Stimulated activated CD4-positive, alpha-beta T cell treated with anti-CD3 and anti-CD28 coated beads, Interleukin-15, amount 100 ng/mL, for 48 hours (primary cell): ENCODE measurements at places on chromosomes 7 and 10.

DNA sequence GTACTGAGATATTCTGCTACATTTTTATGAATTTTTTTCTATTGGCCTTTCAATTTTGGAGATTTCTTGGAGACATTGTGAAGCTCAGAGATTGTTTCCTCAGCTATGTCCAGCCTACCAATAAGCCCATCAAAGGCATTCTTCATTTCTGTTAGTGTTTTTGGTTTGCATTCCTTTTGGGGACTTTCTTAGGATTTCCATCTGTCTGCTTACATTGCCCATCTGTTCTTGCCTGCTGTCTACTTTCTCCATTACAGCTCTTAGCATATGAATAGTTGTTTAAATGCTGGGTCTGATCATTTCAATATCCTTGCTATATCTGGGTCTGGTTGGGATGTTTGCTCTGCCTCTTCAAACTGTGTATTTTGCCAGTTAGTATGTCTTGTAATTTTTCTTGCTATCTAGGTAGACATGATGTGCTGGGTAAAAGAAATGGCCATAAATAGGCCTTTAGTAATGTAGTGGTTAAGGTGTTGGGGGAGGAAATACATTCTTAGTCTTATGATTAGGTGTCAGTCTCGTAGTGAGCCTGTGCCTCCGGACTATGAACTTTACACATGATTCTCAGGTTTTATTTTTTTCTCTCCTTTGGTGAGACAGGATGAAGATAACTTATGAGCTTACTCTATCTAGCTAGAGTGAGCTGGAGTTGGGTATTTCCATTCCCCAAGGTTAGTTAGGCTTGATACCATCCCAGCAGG is 32.6 kb upstream of the NME8 start:
- no peak for DNase-seq

GRCh38 chr7:85396676-85397075 is 209.8 kb upstream of the SEMA3D start:
- DNase-seq, result no peak

DNA sequence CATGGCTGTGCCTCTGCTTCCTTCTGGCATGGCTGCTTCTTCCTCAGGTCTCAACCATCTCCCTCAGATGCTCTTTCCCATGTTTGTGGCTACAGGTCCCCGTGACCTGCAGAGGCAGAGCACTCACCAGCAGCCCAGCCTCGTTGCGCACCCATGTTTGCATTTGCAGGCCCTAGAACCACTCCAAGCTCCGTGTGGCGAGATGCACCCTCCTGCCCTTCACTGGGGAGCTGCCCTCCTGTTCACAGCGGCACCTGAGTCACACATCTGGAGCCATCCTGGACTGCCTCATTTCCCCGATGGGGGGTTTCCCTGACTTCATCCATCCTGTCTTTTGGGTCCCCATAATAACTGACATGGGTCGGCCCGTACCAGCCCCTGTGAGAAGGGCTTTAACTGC is 35.9 kb downstream of the EGFR start:
- no peak for DNase-seq

DNA sequence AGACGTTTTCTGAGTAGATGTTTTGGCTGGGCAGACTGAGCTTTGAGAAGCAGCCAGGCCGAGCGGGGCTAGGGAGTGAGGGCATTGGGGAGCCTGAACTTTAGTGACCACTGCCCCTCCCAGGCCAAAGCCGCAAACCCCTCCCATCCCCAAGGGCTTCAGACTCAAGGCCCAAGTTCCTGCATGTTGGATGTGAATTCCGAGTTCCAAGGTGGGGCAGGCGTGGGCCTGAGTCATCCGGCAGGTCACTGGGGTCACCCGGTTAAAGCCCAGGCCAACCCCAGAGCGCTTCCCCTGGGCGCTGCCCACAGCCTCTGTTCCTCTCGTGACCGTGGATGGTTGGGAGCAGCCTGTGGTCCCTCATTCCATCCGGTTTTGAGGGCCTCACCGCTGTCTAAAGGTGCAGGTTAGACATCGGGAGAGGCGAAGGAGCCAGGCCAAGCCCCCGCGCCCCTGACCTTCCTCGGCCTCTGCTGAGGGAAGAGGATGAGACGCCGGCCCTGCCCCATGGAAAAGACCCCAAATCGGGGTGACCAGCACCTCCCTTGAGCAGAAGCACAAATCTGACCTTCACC is 6.9 kb upstream of the PDGFA start:
- no peak for DNase-seq

- DNase-seq, result no peak
Measured at GRCh38 chr10:126842836-126843235, 62.4 kb upstream of the DOCK1 start.

- DNase-seq, result no peak
Measured at GRCh38 chr7:3064067-3064466, 20.4 kb upstream of the CARD11 start.

DNA sequence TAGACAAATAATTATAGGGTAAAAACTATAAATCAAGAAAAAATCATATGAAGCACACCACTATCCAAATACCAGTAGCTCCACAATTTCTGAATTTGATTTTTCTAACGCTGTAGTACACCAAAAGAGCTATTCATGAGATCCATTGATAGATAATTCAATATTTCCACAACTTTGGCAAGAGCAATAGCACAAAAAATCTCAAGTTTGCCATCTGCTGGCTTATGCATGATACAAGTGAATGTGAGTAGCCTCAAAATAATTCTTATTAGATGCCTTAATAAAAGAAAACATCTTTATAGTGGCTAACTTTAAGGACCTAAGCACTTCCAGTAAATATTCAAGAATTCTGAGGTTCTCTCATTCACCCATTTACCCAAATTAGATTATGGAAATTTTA is 2.2 kb upstream of the TMEM196 start:
- no peak for DNase-seq

DNA sequence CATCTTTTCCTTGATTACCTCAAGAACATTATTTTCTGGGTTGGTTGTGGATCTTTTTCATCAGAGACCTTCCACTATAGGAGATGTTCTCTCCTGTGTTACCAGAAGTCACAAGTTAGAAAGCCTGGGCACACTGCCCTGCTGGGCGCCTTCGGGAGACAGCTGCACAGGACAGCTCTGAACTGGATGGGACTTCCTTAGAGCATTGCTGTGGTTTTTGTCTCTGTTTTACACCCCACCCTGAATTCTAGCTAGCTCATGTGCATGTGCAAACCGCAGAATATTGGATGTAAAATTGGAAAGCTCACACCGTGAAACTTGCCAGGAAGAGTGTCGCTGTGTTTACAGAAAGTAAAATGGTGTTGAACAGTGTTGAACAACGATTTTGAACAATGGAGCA is 54.4 kb upstream of the SEC61G start:
- no peak for DNase-seq

DNA sequence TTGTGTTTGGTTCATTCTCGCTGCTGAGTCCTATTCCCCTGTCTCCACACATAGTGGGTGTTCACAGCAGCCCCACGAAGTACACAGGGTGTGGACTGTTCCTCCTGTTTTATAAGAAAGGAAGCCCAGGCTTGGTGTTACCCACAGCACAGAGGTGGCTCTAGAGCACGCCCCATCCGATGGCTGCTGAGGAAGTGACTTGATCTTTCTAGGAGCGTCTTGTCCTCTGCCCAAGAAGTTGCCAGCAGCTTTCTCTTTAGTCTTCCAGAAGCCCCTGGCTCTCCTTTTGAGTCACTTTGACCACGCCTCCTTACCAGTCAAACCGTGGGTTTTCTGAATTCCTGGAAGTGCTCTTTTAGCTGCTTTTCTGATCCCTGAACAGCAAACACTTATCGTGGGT is 94.0 kb downstream of the GRK5 start:
- DNase-seq, result peak; percentile 68

GRCh38 chr7:147659036-147659995 is 931.2 kb upstream of the C7orf33 start:
- DNase-seq, result no peak

GRCh38 chr10:22824520-22824919 is 103.3 kb upstream of the ARMC3 start:
- no peak for DNase-seq

GRCh38 chr7:28041508-28042314 is 138.9 kb downstream of the JAZF1 start:
- DNase-seq, result no peak

DNA sequence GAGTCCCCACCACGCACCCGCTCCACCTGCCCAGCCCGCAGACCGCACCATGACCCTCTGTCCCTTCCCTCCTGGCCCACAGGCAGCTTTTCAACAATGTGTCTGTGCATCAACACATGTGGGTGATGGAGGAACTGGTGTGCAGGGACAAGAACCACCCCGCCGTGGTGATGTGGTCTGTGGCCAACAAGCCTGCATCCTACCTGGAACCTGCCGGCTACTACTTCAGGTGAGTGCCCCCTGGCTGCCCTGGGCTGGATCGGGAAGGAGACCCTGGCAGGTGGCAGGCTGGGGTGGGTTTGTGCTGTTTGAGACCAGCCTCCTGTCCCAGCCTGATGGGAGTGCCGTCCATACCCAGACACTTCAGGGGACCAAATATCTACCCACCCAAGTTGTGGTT is 69.6 kb downstream of the ZNF727 start:
- DNase-seq, result no peak

- no peak for DNase-seq
Measured at GRCh38 chr10:30736685-30737232, 107.2 kb upstream of the LYZL2 start.

DNA sequence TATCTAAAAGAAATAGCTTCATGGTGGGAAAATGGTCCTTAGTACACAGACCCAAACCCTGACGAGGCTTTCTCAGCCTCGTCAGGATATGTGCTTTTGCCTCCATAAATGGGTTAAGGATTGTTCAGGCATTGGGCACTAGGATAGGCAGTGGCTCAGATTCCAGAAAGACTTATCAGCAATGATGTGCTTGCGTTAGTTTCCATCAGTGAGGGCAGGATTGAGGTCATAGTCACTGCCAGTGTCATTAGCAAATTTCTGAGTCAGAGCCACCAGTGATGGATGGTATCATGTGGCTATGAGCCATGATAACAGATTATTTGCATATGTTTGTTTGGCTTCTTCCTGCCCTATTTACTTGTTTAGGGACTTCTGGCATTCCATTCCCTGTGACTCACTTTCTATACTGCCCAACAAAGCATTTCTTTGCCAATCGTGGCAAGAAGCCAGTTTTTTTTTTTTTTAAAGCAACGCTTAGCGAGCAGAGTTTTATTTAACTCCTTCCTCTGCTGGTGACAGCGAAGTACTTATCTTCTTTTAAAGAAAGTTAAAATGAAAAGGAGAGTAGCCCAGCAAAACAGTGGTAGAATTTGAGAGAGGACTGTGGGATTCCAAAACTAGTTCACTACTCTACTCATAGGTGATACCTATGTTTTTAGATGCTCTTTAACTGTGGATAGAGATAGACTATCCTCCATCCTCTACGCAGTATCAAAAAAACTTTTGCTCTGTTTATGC is 44.4 kb downstream of the MYPN start:
- DNase-seq, result no peak

DNA sequence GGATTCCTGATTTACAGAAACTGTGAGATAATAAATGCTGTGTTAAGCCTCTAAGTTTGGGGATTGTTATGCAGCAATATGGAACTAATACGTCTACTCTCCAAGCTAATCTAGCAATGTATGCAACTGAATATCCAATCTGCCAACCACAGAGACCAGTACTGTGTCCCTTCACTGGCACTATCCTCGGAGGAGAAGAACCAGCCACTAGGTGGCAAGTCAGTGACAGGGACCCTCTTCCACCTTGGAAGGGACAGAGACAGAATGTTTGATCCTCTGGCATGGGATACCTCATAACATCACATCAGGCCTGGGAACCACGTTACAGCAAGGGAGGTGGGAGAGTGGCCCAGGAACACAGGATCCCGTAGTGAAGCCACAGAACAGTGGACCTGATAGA is 96.4 kb downstream of the CREM start:
- DNase-seq, result no peak

DNA sequence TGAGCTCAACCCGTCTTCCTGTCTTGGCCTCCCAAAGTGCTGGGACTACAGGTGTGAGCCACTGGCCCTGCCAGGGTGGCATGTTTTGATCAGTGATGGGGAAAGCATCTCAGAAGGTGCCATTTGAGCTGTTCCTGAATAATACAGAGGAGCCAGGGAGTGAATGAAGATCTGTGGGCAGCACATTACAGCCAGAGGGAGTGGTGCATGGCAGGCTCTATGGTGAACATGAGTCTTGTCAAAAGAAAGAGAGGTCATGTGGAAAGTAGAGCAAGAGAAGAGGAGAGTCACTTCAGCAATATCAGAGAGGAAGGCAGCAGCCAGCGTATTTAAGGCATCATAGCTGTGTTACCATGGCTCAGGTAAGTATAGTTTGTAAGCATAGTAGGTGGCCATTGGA is 275.7 kb upstream of the LRGUK start:
- no peak for DNase-seq

- DNase-seq, result no peak
Measured at GRCh38 chr10:125797994-125798662, 22.5 kb upstream of the MMP21 start.

DNA sequence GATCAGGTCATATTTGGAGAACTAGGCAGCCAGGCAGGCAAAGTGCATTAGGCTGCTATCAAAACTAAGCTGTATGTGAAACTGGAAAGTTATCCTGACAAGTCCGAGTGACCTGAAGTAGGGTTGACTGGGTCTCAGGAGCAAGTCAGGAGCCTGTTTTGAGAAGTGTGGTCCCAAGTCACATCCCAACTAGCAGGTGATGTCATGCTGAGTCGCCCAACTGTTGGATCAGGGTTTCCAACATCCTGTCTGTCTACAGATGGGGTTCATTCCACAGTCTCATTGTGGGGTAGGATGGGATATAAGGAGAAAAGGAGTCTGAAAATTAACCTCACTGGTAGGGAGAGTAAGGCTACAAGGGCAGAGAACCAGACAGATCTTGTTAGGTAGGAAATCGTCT is 27.0 kb downstream of the SLC26A4 start:
- no peak for DNase-seq

DNA sequence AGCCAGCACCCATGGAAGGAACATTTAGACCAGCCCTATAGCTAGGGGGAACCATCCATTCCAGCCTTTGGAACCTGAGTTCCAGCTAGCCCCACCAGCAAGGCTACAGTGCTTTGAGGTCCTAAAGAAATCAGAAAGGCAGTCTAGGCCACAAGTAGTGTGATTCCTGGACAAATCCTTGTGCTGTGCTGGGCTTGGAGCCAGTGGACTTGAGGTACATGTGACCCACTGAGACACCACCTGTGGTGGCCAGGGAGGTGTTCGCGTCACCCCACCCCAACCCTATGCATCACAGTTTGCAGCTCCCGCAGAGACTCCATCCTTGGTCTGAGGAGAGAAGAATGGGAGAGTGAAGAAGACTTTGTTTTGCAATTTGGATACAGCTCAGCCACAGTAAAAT is 31.8 kb downstream of the ZNF277 start:
- no peak for DNase-seq

DNA sequence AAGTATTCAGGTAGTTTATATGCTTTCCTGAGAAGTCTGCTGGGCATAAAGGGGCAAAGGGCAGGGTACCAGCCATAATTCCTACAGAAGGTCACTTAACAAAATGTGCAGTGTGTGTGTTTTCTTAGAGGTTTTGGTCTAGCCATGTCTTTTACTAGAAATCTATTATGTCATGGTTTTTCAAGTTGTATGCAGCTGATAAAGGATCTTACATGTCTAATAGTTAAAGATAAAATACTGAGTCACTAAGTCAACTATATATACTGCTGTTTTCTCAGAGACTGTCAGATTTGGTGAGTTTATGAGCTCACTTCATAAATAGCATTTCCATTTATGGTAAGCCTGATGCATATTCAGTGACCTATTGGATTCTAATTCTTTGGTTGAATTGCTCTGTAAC is 7.7 kb downstream of the CASP2 start:
- DNase-seq, result no peak
